Chondrocyte (in vitro differentiated cells): ENCODE measurements at places on chromosomes 12 and 14. TPM values are rescaled to one million over a fixed set of nuclear protein-coding genes. Genes with fewer than 3 reads are reported as not detected.
A peak's percentile ranks its signal among the peaks of the same experiment; 100 is the strongest.

Gene SELPLG
- 2.2 to 3.2 TPM (median 2.9 TPM) in 3 replicates for total RNA-seq

Gene CSRP2
- total RNA-seq = 204 to 240 TPM (median 215 TPM) in 3 replicates

Gene PAPLN
- 16.4 to 45.3 TPM (median 16.8 TPM) in 3 replicates for total RNA-seq

Gene CYP46A1
- total RNA-seq = 0.72 to 2.8 TPM (median 1.2 TPM) in 3 replicates

Gene CACNA2D4
- total RNA-seq = 0.30 to 0.92 TPM in 2 of 3 replicates, not detected in the other

Gene BBOF1
- total RNA-seq = 7.0 to 13.8 TPM (median 9.3 TPM) in 3 replicates

DNA sequence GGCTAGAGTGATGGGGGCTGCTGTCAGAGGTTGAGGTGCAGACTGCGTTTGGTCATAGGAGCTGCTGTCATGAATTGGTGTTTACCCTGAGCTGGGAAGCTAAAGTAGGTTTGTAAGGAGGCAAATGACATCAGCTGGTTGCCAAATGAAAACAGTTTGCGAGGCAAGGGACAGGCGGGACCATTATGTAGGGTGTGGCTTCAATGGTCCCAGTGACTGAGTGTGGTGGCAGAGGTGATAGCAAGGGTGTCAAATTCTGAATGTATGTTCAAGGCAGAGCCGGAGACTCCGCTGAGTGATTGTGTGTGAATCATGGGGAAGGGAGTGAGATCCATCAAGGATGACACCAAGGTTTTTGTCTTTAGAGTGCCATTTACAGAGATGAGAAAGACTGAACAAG is 359.5 kb downstream of the VRK1 start:
- H3K4me1 ChIP-seq = no peaks in the 10 kb centered on the region
- H3K27ac ChIP-seq = no peak overlapping the region
- H3K36me3 ChIP-seq = no peaks in the 10 kb centered on the region
- no peak for DNase-seq

GRCh38 chr12:64431791-64432190 is 20.1 kb upstream of the TBK1 start:
- peaks cover 25% of the 10 kb centered on the region for H3K4me1 ChIP-seq
- H3K27ac ChIP-seq = peak overlapping the region; percentile 85
- H3K4me3 ChIP-seq = no peak overlapping the region
- no peak for DNase-seq
- H3K36me3 ChIP-seq = peaks cover 63% of the 10 kb centered on the region

DNA sequence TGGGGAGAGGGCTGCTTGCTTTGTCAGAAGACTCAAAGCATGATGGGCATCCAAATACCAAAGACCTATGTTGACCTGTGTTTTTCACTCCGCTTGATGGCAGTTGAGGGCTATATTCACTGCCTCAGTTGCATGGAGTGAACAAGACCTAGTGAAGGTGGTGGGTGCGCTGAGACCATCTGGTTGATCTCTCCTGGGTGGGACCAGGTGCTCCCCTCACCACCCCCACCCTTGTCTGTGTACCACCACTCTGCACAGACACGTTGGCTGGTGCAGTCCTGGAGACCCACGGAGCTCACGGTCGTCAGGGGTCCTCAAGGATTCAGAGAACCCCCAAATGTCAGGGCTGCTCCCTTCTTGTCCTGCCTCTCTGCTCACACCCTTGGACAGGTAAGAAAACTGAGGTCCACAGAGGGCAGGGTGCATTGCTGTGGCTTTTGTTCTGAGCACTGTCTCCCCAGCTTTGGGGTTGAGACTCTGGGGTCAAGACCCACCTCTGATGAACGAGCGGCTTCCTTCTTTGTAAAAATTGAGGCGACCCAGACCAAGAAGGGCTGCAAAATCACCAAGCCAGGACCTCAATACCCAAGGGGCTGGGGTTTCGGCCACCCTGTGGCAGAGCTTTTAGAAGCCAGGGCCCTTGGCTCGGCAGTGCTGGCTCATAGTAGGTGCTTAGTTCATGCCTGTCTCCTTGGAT is 166.3 kb upstream of the RTL1 start:
- DNase-seq = peak; percentile 37
- H3K36me3 ChIP-seq = no peaks in the 10 kb centered on the region
- peaks cover 36% of the 10 kb centered on the region for H3K4me1 ChIP-seq

GRCh38 chr14:51650716-51651387 is 858 bp upstream of the FRMD6 start:
- H3K4me3 ChIP-seq = peak overlapping the region; percentile 87
- H3K4me1 ChIP-seq = peaks cover 49% of the 10 kb centered on the region
- H3K27ac ChIP-seq = peak overlapping the region; percentile 93
- no peak for DNase-seq
- H3K27me3 ChIP-seq = no peaks in the 10 kb centered on the region
- no peaks in the 10 kb centered on the region for H3K36me3 ChIP-seq

DNA sequence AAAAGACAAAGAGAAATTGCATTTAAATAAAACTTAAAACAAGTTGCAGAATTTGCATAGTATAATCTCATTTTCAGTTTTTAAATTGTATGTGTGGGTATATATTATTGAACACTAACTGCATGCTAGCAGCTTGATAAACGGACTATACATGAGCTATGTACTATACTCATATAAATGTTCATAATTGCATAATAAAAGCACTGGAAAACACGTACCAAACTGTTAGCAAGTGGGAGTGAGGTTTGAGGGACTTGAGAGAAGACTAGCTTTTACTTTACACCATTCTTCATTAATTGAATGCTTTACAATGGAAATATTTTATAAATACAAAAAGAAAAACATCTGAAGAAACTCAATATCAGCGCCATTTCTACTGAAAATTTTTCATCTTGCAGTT is 32.2 kb upstream of the MDM1 start:
- no peak overlapping the region for H3K4me3 ChIP-seq
- H3K4me1 ChIP-seq = peaks cover 36% of the 10 kb centered on the region
- H3K27me3 ChIP-seq = no peaks in the 10 kb centered on the region
- DNase-seq = no peak

GRCh38 chr14:53963320-53964227 is 6.9 kb upstream of the BMP4 start:
- H3K27ac ChIP-seq = no peak overlapping the region
- no peak for DNase-seq
- peaks cover 16% of the 10 kb centered on the region for H3K27me3 ChIP-seq
- H3K4me3 ChIP-seq = peak overlapping the region; percentile 70

DNA sequence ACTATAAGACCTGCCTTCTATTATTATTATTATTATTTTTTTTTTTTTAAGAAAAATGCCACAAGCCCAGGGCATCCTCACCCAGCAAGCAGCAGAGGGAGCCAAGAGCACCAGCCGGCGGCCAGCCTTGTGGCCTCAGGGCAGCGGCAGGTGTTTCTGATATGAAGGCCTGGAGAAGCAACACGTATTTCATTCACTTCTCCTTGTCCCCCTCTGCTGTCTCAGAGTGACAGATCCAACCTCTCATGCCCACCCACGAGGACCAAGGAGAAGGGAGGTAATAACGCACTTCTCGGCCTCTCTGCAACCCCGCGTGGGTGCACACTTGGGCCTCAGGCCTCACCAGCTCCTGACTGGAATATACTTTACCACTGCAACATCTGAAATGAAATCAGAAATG is 25.4 kb downstream of the CDC42BPB start:
- H3K36me3 ChIP-seq = no peaks in the 10 kb centered on the region
- H3K27ac ChIP-seq = peak overlapping the region; percentile 12
- no peak overlapping the region for H3K4me3 ChIP-seq
- H3K4me1 ChIP-seq = peaks cover 26% of the 10 kb centered on the region
